ENCODE measurements at places on chromosomes 1 and 21. TPM values are rescaled to one million over a fixed set of nuclear protein-coding genes. Genes with fewer than 3 reads are reported as not detected.

Gene CASZ1
- 9.5 TPM for total RNA-seq

Gene RIMKLA
- 2.2 TPM for total RNA-seq

Gene PTAFR
- total RNA-seq = 0.49 TPM

Gene PAQR6
- 8.3 TPM for total RNA-seq

Gene UQCRHL
- total RNA-seq = 1.4 TPM

Gene UBE2U
- total RNA-seq = not detected

Gene LINGO4
- total RNA-seq = 0.10 TPM

Gene OR2L8
- not detected for total RNA-seq

Gene LSS
- 48.5 TPM for total RNA-seq

Gene PGLYRP4
- not detected for total RNA-seq

Gene HCN3
- total RNA-seq = 2.3 TPM

Gene STYXL2
- not detected for total RNA-seq

Gene UTS2
- total RNA-seq = not detected

Gene GOLT1A
- not detected for total RNA-seq

Gene PM20D1
- total RNA-seq = 0.34 TPM

Gene FGR
- 0.22 TPM for total RNA-seq

Gene A3GALT2
- total RNA-seq = not detected

Gene TNFSF18
- not detected for total RNA-seq

Gene PRR9
- total RNA-seq = not detected

Gene CCDC185
- total RNA-seq = not detected

Gene TOMM40L
- 27.1 TPM for total RNA-seq

Gene OR2T1
- not detected for total RNA-seq

Gene PLA2G5
- not detected for total RNA-seq

Gene CADM3
- total RNA-seq = not detected

Gene RBP7
- not detected for total RNA-seq

Gene PGLYRP3
- total RNA-seq = not detected

Gene ZNF593OS
- total RNA-seq = not detected

Gene ICOSLG
- total RNA-seq = 13.0 TPM

Gene TMPRSS2
- 0.07 TPM for total RNA-seq

Gene CLCA1
- total RNA-seq = not detected

Gene HMCN1
- total RNA-seq = 0.10 TPM

Gene TFF3
- total RNA-seq = not detected

Gene MEX3A
- 0.07 TPM for total RNA-seq

Gene FAM229A
- 10.0 TPM for total RNA-seq

Gene LRRC53
- total RNA-seq = not detected

Gene TMCC2
- 8.4 TPM for total RNA-seq

Gene LCE3D
- not detected for total RNA-seq

Gene PRDX1
- 414 TPM for total RNA-seq

Gene ADAMTS4
- total RNA-seq = 2.4 TPM

Gene OR2M3
- not detected for total RNA-seq

Gene S100B
- 0.49 TPM for total RNA-seq

Gene DHX9
- total RNA-seq = 239 TPM

Gene CALML6
- not detected for total RNA-seq

Gene ENAH
- not detected for total RNA-seq

Gene RNU1-3
- total RNA-seq = 2,251 TPM

Gene GRIK1
- total RNA-seq = not detected

Gene PLEKHN1
- total RNA-seq = 2.4 TPM

Gene FAM72A
- total RNA-seq = 24.7 TPM

Gene GPN2
- 35.5 TPM for total RNA-seq

Gene TSTD1
- total RNA-seq = 40.8 TPM

Gene CAMK1G
- total RNA-seq = not detected

Gene C1orf53
- 0.39 TPM for total RNA-seq

Gene NES
- 0.12 TPM for total RNA-seq

Gene S100A7
- total RNA-seq = not detected

Gene SELL
- 330 TPM for total RNA-seq

Gene OSCP1
- not detected for total RNA-seq

Gene HTR6
- not detected for total RNA-seq

Gene SMPDL3B
- total RNA-seq = 0.54 TPM
